ENCODE measurements at places on chromosomes 7 and 10.
A peak's percentile ranks its signal among the peaks of the same experiment; 100 is the strongest.

GRCh38 chr10:94292434-94293090, 70.2 kb downstream of the NOC3L start:
- DNase-seq, result no peak

DNA sequence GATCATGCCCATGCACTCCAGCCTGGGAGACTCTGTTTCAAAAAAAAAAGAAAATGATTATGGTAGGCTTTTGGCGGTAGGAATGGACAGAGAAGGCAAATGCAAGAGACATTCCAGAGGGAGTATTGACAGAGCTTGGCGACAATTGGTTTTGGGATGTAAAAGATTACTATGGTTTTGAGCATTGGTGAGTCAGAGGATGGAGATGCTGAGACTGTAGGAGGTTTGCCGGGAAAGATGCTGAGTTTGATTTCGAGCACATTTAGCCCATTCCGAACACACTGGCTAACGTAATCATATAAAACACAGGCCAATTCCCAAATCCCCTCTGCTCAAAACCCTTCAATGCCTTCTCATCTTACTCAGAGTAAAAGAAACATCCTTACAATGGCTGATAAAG, 161.6 kb upstream of the MKLN1 start:
- no peak for DNase-seq

GRCh38 chr10:9253121-9253520, 1198.6 kb downstream of the GATA3 start:
- no peak for DNase-seq

DNA sequence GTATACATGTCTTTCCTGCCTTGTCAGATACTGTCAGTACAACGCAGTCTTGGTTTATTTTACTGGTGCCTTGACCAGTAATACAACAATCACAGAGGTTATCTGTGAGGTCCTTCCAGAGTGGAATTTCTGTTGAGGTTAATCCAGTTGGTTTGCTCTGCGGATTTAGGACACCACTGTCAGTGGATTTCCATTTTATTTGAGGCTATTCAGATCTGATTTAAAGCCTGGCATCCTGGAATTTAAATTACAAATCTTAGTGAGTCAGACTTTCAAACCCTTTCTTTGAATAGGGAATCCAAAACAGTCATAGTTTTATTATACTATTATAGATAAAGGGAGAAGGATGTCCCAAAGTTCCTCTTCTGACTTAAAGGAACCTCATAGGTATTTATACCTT, 40.5 kb downstream of the ANLN start:
- no peak for DNase-seq

- DNase-seq, result no peak
Observed at GRCh38 chr10:12394241-12395033, 45.1 kb downstream of the CAMK1D start.

DNA sequence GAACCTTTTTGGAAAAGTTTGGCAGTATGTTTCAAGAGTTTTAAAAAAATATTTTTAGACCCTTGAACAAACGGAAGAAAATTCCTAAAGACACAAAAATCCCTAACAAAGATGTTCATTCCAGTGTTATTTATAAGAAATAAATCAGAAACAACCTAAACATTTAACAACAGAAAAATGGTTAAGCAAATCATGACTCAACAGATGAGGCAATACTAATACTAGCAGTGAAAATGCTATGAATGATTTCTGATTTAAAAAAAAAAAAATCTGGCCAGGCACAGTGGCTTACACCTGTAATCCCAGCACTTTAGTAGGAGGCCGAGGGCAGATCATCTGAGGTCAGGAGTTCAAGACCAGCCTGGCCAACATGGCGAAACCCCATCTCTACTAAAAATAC, 61.0 kb downstream of the ARHGAP12 start:
- no peak for DNase-seq

GRCh38 chr10:110501142-110501937, 3.6 kb downstream of the DUSP5 start:
- DNase-seq, result peak; percentile 64

GRCh38 chr7:132029369-132030085, 473.1 kb upstream of the PODXL start:
- DNase-seq, result no peak
